Activated T-helper 9 cell treated with anti-CD3 and anti-CD28 coated beads, Interleukin-2, amount 50 U/mL, for 16 hours (primary cell): ENCODE measurements at places on chromosomes 3 and 15.

DNA sequence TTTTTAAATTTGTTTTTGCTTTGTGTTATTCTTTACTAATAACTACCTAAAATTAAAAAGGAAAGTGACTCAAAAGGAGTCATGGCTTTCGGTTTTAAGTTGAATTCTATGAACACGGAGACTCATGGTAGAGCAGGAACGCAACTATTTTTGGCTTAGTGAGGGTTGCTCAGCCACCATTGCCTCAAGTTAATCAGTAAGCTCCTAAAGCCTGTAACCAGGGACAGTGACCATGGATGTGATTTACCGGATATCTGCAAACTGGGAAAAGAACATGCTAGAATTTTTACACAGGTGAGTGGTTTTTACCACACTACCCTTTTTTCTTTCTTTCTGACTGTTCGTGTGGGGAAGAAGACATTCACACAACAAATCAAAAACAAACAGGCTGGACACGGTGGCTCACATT, 11.8 kb downstream of the SLC12A8 start:
- DNase-seq = no peak

- no peak for DNase-seq
These were observed 59.2 kb downstream of the CDIN1 start for GRCh38 chr15:36638671-36639070.

DNA sequence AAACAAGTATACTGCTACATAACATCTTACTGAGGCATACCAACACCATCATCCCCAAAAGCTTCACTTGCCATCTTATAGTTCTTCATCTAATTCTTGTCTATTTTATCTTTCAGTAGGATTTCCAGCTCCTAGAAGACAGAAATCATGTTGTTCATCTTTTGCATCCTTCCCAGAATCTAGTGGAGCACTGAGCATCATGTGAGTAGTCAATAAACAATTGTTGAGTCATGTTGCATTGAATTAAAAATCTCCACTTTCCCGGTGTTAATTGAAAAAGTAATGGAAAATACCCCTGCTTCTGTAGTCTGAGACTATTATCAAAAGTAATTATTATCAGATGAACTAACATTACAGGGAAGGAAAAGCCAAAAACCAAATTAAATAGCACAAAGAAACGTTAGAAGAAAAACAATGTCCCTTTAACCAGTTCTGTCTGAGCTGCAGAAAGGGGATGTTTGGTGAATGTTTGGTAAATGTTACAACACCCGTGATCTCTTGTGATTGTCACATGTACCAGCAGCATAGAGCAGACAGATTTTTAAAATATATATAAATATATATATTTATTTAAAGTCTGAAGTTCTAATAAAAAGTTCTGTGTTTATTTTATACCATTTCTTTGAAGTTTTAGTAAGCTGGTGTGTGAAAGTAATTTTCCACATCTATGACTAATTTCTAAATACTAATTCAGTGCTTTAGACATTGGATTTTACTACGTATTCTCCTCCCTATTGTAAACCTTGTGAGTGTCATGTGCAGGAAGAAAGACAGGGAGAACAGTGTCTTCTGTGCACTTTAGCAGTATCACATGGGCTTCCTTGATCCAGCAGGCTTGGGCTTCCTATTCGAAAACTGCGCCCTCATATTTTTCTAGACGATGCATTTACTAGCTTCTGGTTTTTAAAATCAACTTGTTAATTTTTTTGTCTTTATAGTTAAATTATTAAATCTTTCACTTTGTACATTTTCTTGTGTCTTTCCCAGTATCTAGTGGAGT, 85.6 kb downstream of the RAP2B start:
- no peak for DNase-seq

- DNase-seq = no peak
These were observed 186.9 kb downstream of the PCCB start for GRCh38 chr3:136437043-136437442.

DNA sequence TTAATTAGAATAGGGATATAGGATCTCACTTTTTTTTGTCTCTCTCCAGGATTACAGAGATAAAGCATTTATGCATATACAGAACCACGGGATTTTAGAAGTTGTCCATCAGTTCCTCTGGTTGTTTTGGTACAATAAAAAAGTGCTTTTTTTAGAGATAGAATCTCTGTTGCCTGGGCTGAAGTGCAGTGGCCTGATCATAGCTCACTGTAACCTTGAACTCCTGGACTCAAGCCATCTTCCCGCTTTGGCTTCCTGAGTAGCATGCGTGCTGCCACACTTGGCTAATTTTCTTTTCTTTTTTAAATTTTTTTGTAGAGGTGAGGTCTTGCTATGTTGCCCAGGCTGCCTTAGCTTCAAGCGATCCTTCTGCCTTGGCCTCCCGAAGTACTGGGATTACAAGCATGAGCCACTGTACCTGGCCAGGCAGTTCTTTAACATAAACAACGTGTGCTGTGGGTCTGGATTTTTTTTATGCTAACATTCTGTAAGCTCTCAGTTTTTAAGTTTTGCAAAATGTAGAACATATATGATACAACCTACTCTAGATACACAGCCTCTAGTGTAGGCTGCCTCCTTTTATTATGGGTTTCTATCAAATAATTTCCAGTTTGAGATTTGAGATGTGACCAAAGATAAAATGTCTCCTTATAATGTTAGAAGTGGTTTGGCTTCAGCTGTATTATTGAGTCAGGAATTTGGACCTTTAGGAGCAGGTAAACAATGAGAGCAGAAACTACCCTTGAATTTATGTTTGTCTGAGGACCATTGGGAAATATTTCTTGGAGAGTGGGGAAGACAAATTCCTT, 57.4 kb upstream of the ULK4 start:
- no peak for DNase-seq

- no peak for DNase-seq
These were observed 311.3 kb downstream of the PLCL2 start for GRCh38 chr3:17195856-17196604.

DNA sequence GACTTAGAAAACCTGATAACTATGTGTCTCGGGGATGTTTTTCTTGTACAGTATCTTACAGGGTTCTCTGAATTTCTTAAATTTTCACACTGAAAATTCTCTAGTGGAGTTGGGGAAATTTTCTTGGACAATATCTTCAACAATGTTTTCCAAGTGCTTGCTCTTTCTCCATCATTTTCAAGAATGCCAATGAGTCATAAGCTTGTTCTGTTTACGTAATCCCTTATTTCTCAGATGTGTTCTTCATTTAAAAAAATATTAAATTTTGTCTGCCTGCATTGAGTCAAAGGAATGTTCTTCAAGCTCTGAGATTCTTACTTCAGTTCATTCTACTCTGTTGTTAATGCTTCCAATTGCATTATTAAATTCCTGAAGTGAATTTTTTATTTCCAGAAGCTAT, 21.9 kb upstream of the PLSCR2 start:
- no peak for DNase-seq

GRCh38 chr3:67437090-67437489, 217.3 kb downstream of the SUCLG2 start:
- no peak for DNase-seq

- DNase-seq = no peak
These were observed 44.0 kb downstream of the LPP start for GRCh38 chr3:188198001-188198400.

DNA sequence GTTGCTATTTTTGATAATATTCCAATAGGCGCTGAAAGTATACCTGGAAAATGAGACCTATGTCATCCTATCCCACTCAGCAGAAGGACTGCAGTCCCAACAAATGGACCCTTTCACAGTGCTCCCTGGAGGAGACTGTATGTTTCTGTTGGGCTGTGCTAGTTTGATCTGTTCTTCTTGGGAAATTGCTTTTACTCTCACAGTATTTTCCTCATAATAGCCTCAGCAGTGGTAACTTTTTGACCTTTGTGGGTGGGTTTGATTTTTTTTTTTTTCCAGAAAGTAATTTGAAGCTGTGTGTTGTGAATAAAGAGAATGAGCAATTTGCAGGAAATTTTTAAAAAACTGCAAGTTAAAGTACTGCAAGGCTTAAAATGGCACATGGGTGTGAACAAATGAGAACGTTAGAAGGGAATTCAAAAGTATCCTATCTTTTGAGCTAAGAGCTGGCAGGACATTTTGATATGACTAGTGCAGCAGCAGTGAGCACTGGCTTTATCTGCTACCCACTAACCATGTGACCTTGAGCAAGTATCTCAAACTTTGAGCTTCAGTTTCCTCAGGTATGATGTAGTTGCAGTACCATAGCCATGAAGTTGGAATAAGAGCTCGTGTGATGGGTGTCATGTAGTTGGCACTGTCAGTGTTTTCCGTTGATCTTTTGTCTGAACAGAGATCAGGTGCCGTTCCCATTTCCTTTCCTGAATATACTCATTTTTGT, 118.4 kb downstream of the ATG7 start:
- no peak for DNase-seq

DNA sequence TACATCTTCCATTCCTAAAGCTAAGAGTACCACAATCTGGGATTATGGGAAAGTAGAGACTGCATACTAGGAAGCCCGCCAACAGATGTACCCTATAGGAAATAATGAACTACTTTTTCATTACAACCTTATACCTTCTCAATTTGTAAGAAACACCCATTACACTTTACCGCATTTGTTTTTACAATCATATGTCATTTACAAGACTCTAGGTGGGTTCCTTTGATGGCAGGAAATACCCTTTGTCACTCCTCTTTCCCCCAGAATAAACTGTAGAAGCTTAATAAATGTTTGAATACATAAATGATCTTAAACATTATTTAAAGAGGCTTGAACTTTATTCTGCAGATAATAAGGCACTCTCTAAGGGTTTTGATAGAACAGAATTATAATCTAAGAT, 150.1 kb upstream of the TGFBR2 start:
- no peak for DNase-seq

- no peak for DNase-seq
These were observed 140.2 kb downstream of the LPP start for GRCh38 chr3:188294113-188294512.

DNA sequence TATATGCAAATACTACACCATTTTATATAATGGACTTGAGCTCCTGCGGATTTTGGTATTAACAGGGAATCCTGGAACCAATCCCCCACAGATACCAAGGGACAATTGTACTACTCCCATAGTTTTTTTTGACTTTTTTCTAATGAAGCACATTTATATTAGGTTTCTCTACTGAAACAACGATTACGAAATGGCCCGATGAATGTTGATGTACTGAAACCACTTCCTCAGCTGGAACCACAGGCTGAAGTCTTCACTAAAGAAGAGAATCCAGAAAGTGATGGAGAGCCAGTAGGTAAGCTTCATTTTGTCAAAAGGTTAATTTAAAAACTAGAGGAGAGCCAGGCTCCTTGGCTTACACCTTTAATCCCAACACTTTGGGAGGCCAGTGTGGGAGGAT, 121.5 kb upstream of the LRRFIP2 start:
- DNase-seq = no peak

GRCh38 chr3:119279101-119279554, 15.1 kb upstream of the ARHGAP31 start:
- DNase-seq = no peak

GRCh38 chr3:73695841-73696240, 71.1 kb upstream of the PDZRN3 start:
- DNase-seq = no peak

- DNase-seq = no peak
These were observed 9.2 kb downstream of the SEC13 start for GRCh38 chr3:10311710-10312109.

DNA sequence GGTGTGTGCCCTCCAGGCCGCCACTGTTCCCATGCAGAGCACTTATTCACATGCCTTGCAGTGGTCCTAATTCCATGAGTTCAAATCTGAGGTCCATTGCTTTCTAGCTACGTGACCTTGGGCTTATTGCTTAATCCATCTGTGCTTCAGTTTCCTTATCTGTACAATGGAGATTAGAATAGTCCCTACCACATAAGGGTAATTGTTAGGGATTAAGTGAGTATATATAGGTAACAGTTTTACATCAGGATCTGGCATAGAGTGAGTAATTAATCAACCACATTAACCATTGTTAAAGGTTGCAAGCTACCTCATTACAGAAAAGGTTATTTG, 7.6 kb downstream of the CPN2 start:
- DNase-seq = no peak

GRCh38 chr3:159380891-159381290, 579.0 kb downstream of the MFSD1 start:
- no peak for DNase-seq

DNA sequence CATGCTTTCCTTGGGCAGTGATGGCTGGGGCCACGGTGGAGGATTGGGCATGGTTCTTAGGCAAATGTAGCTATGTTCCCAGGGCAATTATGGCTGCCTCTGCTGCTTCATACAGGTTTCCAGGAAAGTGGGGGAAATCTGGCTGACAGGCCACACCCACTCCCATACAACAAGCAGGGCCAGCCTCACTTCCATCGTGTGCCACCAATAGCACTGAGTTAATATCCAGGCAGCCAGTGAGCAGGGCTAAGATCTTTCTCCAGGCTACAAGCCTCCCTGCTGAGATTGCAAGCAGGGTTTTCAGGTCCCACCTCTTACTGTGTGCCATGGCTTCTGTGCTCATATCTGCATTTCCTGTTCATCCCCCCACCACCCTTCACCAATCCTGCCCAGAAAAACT, 1291.9 kb downstream of the SI start:
- no peak for DNase-seq
